Karpas-422 (cell line): ENCODE measurements at places on chromosomes 11 and 22.

DNA sequence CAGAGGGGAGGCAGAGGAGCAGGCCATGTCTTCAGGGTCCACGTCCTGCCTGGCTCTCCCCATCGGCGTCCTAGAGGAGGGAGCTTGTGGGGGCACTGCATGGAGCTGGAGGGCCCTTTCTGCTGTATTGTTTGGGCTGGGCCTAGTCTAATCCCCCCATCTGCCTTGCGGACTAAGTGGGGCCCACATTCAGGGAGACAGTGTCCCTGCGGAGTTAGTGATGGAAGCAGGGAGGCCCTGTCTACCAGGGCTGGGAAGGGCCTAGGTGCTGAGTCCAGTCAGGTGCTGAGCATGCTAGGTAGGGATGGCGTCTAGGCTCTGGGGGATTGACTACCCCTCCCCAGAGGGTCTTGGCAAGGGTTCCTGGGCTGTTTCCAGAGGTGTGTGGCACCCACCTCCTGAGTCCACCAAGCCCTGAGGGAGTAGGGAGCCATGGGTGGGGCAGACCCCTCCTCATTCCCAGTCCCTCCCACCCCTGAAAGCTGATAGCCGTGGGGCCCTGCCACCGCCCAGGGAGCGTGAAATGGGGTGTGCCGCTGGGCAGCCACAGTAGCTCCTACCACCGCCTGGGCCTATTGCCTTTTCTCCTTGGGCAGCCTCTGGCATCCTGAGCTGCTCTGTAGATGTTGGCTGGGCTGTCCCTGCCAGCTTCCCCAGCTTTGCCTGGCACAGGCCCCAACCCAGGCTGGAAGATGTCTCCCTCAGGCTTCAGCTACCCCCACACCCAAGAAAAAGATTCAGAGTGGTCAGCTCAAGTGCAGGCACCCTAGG is 1.9 kb upstream of the POLD4 start:
- DNase-seq = peak; percentile 74

DNA sequence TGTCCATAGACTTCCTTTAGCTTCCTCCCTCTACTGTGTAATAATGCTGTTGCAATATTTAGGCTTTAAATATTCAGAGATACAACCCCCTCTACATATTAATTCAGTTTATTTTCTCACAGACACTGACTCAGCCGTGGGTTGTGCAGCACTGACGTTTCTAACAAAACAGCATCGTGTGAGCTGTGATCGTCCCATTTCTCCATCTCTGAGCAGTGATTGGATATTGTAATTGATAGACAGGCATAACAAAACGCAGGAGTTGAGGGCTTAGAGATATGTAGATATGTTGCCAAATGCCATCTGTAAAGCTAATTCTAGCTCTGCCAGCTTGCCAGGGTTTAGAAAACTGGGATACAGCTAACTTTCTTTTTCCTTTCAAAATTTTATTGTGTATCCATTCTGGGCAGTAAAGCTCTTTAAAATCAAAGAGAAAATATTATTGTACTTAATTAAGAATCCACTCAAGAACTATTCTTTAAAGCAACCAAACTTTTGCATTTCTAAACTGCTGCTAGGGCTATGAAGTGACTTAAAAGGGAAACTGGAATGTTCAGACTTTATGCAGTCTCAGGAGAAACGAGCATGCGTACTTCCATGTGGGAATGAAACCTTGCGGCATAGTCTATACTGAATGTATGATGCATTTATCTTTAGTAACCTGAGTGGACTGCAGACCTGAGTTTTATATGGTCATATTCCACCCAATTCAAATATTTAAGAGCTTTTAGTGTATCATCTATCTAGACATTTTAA is 22.7 kb downstream of the BTBD10 start:
- peak; percentile 80 for DNase-seq

DNA sequence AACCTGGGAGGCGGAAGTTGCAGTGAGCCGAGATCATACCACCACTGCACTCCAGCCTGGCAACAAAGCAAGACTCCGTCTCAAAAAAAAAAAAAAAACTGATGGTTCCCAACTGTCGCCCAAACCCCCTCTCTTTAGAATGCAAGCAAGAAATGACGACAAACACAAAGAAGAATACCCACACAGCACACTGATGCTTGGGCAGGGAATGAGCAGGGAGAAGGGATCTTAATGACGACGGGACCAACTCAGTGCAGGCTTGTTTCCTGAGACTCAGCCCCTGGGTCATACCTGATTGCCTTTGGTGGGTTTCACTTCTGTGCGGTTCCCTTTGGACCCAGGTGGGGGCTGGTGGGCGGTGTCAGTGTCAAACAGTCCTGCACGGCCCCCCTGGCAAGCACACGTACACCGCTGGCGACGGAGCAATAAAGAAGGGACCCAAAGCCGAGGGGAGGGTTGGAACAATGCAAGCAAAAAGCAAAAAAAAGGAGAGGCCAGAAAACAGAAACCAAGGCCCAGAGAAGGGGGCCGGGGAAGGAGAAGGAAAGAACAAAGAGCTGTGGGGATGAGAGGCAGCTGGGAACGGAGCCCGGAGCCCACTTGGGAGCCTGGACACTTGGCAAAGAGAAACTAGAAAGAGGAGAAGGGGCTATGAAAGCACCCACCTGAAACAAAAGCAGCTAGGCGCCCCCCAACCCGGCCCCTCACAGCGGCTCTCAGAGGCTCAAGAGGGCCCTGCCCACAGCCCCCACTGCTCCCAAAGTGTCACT is 99.6 kb downstream of the CELSR1 start:
- DNase-seq = no peak

- no peak for DNase-seq
Observed at GRCh38 chr11:107770551-107770951, 58.7 kb upstream of the SLN start.

DNA sequence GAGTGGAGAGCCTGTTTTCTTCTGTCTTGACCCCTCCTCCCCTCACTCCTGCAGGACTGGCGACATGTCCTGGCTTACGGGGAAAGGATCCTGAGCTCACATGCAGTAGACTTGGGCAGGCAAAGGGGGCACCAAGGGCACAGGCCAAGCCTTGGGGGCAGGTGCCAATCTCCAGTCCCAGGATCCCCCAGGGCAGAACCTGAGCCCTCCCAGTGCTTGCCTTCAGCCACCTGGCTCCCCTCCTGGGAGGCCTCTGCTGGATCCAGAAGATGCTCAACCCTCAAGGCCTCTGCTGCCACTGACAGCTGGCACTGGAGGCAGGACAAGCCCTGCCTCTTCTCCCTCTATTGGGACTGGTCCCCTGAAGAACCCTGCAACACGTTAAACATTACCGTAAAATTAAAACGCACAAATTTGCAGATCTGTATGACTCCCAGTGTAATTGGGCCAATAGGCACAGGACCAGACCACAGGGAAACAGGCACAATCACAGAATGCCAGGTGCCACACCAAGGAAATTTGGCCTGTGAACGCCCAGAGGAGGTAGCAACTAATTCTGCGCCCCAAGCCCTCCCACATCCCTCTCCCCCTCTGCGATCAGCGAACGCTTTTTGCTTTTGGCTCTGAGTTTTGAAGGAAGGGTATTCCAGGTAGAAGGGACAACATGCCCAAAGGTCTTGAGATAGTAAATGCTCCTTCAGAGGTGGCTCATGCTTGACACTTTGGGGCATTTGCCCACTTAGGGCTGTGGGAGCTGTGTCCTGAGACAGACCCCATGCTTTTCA is 967 bp upstream of the LZTR1 start:
- peak; percentile 66 for DNase-seq

GRCh38 chr11:121841487-121842191 is 274.4 kb downstream of the BLID start:
- no peak for DNase-seq

DNA sequence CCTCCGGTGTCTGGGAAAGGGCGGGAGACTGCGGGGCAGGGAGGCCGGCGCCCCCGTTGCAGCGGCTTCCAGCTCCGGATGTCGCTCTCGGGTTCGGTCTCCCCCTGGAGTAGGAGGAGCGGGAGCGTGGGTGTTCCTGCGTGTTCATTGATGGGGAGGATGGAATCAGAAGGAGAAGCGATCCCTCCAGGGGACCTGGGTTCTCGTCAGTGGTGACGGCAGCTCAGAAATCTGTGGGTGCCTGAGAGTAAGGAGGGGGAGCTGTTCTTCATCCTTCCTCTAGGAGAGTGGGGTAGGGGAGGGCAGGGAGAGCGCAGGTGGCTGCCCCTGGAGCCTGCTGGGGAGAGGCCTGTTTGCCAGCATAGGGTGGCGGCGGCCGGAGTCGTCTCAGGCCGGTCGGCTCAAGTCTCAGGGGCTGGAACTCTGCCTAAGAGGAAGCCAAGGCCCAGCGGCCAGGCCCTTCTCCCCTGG is 1.1 kb downstream of the UBASH3B start:
- peak; percentile 44 for DNase-seq

DNA sequence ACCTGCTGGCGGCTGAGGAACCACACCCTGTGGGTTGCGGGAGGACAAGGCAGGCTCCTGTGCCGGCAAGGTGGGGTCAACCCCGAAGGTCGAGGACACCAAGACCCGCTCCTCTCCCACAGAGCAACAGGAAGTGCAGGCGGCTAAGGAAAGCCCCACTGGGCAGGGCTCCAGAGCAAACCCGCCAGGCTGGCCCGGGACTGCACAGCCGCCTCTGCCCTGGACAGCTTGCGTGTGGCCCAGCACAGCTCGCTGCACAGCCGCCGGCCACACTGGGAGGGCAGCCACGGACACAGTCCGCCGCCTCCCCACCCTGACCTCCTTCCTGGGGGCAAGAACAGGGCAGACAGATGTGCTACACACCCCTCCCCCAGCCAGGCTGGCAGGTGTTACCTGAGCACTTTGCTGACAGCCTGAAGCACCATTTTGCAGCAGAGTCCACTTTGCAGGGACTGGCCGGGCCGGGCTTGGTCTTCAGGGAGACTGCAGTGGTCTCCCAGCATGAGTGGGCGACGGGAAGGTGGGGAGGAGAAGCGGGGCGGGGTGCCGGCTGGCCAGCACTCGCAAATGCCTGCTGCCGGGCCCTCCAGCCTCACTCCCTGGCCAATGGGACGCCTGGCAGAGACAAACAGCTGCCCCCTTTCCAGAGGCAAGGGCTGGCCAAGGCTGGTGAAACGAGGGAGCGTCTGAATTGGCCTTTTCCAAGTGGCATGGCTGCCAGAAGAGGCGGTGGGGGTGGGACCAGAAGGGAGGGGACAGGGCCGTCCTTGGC is at the start of gene MOB2:
TSS of gene MOB2 (minus strand) at position 726 of the 772 bp plus-strand sequence. CDS start at position 503, 223 bp downstream.
- no peak for DNase-seq

DNA sequence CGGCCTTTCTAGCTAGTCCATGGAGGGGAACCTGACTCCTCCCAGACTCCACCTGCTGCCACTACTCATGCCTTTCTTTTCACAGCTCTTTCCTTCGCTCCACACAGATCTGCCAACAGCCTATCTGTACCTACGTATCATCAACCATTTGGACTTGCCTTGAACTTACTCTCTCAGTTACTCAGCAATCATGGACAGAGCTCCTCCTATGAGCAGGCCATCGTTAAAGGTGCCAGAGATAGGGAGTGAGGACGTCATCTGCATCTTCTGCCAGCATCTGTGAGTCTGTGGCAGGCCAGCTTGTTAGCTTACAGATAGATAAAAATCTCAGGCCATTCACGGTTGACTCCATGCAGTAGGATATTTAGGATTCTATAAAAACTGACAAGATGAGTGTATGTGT is 162.9 kb upstream of the ZBED5 start:
- DNase-seq = no peak

- DNase-seq = no peak
Observed at GRCh38 chr11:120918257-120918656, 105.6 kb upstream of the TBCEL start.

- DNase-seq = no peak
Observed at GRCh38 chr11:105838668-105839384, 183.2 kb downstream of the MSANTD4 start.

DNA sequence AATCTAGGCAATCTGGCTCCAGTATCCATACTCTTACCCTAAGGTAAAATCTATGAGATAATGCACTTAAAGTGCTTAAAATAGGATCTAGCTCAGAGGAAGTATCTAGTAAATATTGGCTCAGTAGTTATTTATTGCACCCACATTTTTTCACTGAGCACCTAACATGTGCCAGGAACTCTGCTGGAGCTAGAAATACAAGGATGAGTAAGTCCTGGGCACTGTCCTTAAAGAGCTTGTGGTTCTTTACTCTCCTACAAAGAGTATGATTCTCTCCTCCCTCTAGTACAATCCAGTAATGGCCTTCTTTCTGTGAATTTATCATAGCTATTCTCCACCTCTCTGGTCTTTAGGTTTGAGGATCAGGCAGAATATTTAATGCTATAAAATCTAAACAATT is 59.2 kb downstream of the DEUP1 start:
- DNase-seq = no peak

DNA sequence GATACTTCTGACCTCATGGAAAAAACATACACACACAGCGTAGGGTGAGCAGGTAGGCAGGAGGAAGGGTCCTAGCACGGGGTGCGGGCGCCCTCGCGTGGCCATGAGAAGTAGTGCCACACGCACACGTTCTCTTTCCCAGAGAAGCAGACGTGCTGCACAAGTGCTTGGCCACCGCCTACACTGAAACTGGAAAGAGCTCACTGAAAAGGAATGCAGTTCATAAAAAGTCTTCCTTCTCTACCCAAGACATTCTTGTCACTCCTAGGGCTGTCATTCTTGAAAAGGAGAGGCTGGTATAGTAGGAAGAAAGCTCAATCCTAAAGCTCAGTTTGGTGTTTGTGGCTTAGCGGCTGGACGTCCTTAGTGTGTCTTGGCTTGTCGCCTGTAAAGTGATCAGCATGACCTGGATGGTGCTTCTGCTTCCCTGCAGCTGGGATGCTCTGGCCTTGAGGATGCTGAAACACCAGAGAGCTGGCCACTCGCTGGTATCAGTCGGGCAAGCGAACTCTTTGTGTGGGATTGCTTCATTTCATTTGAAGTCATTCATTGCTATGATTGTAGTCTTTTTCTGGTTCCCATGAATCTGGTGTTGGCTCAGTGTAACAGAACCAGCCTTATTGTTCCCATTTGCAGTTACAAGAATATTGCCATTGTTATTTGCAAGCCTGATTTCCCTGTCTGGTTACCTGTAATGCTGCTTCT is 303.8 kb downstream of the NTM start:
- DNase-seq = peak; percentile 69

DNA sequence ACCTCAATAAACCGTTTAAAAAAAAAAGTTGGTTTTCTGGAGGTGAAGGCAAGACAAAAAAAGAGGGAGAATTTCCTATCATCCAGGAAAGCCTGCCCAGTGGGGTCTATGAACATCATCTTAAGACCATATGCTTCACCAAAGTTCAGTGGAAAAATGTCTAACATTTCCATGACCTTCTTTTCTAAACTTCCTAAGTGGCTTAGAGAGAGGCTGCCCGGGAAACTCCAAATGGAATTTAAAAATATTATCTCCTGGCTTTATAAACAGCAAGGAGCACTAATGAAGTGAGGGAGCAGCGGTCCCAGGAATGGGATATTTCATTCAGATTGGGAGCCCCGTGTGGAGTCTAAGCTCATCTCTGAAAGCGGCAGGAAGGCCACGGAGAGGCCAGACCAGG is 46.9 kb downstream of the ETS1 start:
- DNase-seq = no peak

- DNase-seq = peak; percentile 93
Observed at GRCh38 chr22:42519525-42520401, at the start of gene RRP7A. TSS of gene RRP7A (minus strand) at chr22:42519796. CDS start at chr22:42519786, 10 bp downstream.

DNA sequence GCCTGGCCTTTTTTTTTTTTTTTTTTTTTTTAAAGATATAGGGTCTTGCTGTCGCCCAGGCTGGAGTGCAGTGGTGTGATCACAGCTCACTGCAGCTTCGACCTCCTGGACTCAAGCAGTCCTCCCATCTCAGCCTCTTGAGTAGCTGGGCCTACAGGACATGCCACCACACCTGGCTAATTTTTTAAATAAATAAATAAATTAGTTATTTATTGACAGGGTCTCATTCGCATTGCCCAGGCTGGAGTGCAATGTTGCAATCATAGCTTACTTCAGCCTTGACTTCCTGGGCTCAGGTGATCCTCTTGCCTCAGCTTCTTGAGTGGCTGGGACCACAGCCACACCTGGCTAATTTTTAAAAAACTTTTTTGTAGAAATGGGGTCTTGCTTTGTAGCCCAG is 10.5 kb downstream of the AP2A2 start:
- no peak for DNase-seq

GRCh38 chr11:110160016-110160415 is 66.8 kb downstream of the ZC3H12C start:
- DNase-seq = no peak
